ENCODE measurements at places on chromosomes 2 and 18.
A peak's percentile ranks its signal among the peaks of the same experiment; 100 is the strongest.

GRCh38 chr18:54983041-54983686 is 23.9 kb upstream of the CCDC68 start:
- no peak overlapping the region for H3K27ac ChIP-seq
- H3K36me3 ChIP-seq: no peaks in the 10 kb centered on the region
- no peak overlapping the region for H3K4me3 ChIP-seq
- no peaks in the 10 kb centered on the region for H3K4me1 ChIP-seq

DNA sequence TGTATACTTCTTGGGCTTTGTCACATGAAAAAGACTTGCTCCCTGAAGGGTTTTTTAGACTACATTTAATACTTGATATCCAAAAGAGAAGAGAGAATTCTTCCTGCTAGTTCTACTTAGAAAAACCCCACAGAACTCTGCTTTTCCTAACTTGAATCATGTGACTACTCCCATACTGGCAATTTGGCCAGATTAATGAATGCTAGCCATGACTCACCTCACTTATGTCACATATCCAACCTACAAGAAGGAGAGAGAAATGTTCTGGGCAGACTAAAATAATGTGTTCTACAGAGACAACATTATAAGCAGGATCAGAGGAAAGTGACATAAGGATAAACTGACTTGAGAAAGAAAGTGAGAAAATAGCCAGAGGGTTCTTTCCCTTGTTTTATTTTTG is 249.3 kb upstream of the GULP1 start:
- no peaks in the 10 kb centered on the region for H3K36me3 ChIP-seq
- no peak overlapping the region for H3K27ac ChIP-seq
- DNase-seq: no peak
- no peaks in the 10 kb centered on the region for H3K27me3 ChIP-seq
- no peak overlapping the region for H3K4me3 ChIP-seq

DNA sequence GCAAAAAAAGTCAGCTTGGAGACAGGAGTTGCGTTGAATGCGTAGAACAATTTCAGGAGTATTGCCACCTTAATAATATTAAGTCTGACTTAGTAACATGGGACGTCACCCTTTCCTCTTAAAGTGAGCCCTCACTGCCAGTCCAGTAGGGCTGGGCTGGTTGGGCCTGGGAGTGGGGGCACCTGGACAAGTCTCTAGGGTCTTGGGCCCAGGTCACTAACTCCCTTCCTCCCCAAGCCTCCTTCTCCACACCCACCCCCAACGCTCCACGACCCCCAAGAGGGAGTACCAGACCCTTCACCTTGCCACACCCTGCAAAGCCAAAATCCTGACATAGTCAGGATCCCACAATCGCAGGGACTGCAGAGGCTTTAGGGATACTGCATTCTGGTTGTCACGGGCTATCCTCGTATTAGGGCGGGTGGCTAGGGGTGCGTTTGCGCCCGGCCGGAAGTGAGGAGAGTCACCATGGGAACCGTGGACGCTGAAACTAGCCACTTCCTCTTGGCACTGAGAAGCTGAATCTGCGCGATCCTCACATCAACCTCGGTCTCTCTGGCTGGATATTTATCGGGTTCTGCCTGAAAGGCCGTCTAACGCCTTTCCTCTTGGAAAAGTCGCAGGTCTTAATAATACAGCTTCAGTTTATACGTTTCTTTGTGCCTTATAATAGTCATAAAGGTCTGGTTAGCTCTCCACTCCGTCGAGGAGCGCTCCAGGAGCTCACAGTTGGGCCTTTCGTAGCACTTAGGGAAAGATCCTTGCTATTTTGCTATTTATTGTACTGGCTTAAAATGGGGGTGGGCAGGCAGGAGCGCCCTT is 10.3 kb upstream of the CXXC1 start:
- H3K27me3 ChIP-seq: peaks cover 34% of the 10 kb centered on the region
- no peak for DNase-seq
- no peaks in the 10 kb centered on the region for H3K36me3 ChIP-seq
- no peak overlapping the region for H3K27ac ChIP-seq

DNA sequence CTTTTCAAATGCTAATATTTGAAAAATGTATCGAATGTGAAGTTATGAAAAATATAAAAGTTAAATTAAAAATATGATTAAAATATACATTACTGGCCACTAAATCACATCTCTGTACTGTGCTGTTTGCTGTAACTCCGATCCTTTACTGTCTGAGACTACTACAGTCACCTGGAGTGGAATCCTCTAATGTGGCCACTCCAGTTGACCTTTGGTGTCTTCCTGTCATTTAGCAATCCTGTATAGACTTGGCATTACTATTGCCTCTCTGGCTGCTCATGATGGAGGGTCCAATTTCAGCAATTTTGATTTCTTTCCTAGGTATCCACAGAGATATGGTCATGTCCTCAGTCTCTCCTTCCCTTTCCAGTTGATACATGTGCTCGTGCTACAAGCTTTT is 560.0 kb downstream of the CCDC85A start:
- DNase-seq: no peak
- H3K4me1 ChIP-seq: no peaks in the 10 kb centered on the region
- no peak overlapping the region for H3K27ac ChIP-seq
- no peaks in the 10 kb centered on the region for H3K27me3 ChIP-seq
- H3K36me3 ChIP-seq: no peaks in the 10 kb centered on the region
- no peak overlapping the region for H3K4me3 ChIP-seq

- H3K4me3 ChIP-seq: no peak overlapping the region
- H3K27ac ChIP-seq: no peak overlapping the region
- no peaks in the 10 kb centered on the region for H3K4me1 ChIP-seq
- no peak for DNase-seq
These were observed 10.0 kb upstream of the ALLC start for GRCh38 chr2:3647831-3648651.

DNA sequence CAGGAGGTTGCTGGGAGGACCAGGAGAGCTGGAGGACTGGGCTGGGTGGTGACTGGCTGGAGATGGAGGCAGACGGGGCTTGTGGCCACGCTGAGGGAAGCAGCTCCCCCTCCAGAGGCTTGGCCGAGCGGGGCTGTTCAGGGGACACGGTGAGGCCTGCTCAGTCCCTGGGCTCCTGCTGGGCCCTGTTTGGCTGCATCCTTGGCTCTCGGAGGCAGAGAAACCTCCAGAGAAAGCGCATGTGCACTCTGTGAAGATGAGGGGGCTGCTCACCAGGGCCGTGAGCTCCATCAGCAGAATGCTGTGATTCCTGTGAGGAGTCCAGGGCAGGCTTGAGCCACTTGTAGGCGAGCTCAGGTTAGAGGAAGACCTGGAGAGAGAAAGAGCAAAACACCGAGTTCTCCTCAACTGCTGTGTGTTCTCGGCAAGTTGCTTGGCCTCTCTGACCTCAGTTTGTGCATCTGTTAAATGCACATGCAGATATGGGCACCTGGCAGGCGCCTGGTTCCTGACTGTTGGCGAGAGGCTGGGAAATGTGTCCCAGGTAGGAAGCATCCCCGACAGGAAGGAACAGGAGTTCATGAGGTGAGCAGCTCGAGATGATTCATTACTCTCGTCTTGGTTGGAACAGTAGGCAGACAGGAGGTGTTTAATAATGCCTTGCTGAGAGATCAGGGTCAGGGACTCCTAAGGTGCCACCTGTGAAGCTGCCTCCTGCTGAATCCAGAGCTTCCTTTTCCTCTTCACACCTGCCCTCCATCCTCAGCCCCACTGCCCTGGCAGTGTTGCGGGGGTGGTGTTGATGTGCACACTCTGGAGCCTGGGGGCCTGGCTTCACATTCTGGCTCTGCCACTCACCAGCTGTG is 941 bp downstream of the ZAP70 start:
- no peak overlapping the region for H3K27ac ChIP-seq
- no peaks in the 10 kb centered on the region for H3K36me3 ChIP-seq
- H3K4me3 ChIP-seq: no peak overlapping the region
- H3K4me1 ChIP-seq: no peaks in the 10 kb centered on the region

GRCh38 chr2:163155925-163156324 is 317.4 kb upstream of the KCNH7 start:
- DNase-seq: no peak
- H3K27me3 ChIP-seq: no peaks in the 10 kb centered on the region
- no peaks in the 10 kb centered on the region for H3K36me3 ChIP-seq
- no peak overlapping the region for H3K4me3 ChIP-seq

GRCh38 chr2:193868833-193869232 is 1674.1 kb upstream of the TMEFF2 start:
- no peak overlapping the region for H3K27ac ChIP-seq
- H3K36me3 ChIP-seq: no peaks in the 10 kb centered on the region
- no peak for DNase-seq
- H3K27me3 ChIP-seq: no peaks in the 10 kb centered on the region
- H3K4me3 ChIP-seq: no peak overlapping the region
- H3K4me1 ChIP-seq: no peaks in the 10 kb centered on the region

DNA sequence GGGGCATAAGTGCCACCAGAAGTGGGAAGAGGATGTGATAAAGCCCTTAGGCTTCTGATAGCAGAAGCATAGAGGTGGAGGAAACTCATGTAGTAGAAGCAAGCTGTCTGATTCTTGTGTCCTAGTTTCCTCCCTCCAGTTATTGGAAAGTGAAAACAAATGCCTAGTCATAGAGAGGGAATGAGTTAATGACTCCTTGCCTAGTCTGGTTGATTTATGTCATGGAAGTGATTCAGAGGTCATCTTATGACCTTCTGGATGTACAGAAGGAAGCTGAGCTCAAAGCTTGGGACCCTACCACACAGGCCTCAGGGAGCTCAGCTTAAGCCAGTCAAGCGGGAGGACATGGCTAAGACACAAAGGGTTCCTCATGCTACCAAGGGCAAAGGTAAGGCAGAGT is 232.2 kb downstream of the THSD7B start:
- H3K4me3 ChIP-seq: no peak overlapping the region
- no peaks in the 10 kb centered on the region for H3K27me3 ChIP-seq
- no peaks in the 10 kb centered on the region for H3K36me3 ChIP-seq
- no peaks in the 10 kb centered on the region for H3K4me1 ChIP-seq

DNA sequence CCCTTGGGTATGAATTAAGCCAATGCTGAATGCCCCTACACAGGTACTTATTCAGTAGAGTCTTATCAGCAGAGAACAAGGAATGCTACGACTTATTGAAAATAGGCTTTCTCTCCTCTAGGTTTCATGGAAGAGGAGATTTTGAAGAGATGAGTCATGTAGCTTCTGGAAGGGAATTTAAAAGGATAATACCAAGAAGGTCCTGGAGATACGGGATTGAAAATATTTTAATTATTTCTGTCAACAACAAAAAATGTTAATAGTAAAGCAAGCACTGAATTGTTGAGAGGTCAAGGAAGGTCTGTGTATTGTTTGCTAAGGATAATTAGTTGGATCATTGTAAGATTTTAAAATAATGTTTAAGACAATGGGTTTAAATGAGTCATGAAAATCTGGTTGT is 293.0 kb upstream of the SPHKAP start:
- H3K4me1 ChIP-seq: no peaks in the 10 kb centered on the region
- no peaks in the 10 kb centered on the region for H3K27me3 ChIP-seq
- H3K36me3 ChIP-seq: no peaks in the 10 kb centered on the region

- no peaks in the 10 kb centered on the region for H3K27me3 ChIP-seq
- H3K4me1 ChIP-seq: no peaks in the 10 kb centered on the region
- peaks cover 8% of the 10 kb centered on the region for H3K36me3 ChIP-seq
- H3K27ac ChIP-seq: no peak overlapping the region
- no peak for DNase-seq
These were observed 129.0 kb upstream of the FOSL2 start for GRCh38 chr2:28263690-28264089.

GRCh38 chr2:28391564-28392296 is 928 bp upstream of the FOSL2 start:
- H3K4me3 ChIP-seq: peak overlapping the region; percentile 96
- H3K27me3 ChIP-seq: no peaks in the 10 kb centered on the region

GRCh38 chr18:3485153-3486149 is 35.5 kb downstream of the TGIF1 start:
- H3K27me3 ChIP-seq: no peaks in the 10 kb centered on the region
- H3K36me3 ChIP-seq: no peaks in the 10 kb centered on the region
- no peak overlapping the region for H3K4me3 ChIP-seq
- DNase-seq: no peak
- no peaks in the 10 kb centered on the region for H3K4me1 ChIP-seq

GRCh38 chr18:49663899-49664890 is 102.3 kb downstream of the LIPG start:
- no peak overlapping the region for H3K4me3 ChIP-seq
- H3K4me1 ChIP-seq: peaks cover 5% of the 10 kb centered on the region
- no peak overlapping the region for H3K27ac ChIP-seq
- DNase-seq: no peak
- peaks cover 12% of the 10 kb centered on the region for H3K27me3 ChIP-seq

- no peaks in the 10 kb centered on the region for H3K27me3 ChIP-seq
- H3K36me3 ChIP-seq: no peaks in the 10 kb centered on the region
- H3K4me3 ChIP-seq: no peak overlapping the region
- H3K27ac ChIP-seq: no peak overlapping the region
- H3K4me1 ChIP-seq: no peaks in the 10 kb centered on the region
These were observed 32.9 kb downstream of the ARHGEF4 start for GRCh38 chr2:130869441-130870160.

- H3K27me3 ChIP-seq: no peaks in the 10 kb centered on the region
- no peak overlapping the region for H3K4me3 ChIP-seq
- DNase-seq: no peak
These were observed 132.8 kb downstream of the ACOXL start for GRCh38 chr2:110865188-110865587.

GRCh38 chr2:240355962-240356361 is 79.5 kb upstream of the GPC1 start:
- no peak for DNase-seq
- no peak overlapping the region for H3K4me3 ChIP-seq
- H3K27me3 ChIP-seq: no peaks in the 10 kb centered on the region
- no peak overlapping the region for H3K27ac ChIP-seq

GRCh38 chr18:34709104-34709503 is 994 bp upstream of the DTNA start:
- peak overlapping the region; percentile 66 for H3K27ac ChIP-seq
- no peak overlapping the region for H3K4me3 ChIP-seq
- peaks cover 42% of the 10 kb centered on the region for H3K4me1 ChIP-seq
- H3K36me3 ChIP-seq: no peaks in the 10 kb centered on the region
- no peaks in the 10 kb centered on the region for H3K27me3 ChIP-seq

GRCh38 chr2:232697807-232698110 is 628 bp downstream of the GIGYF2 start:
- peak overlapping the region; percentile 96 for H3K4me3 ChIP-seq
- DNase-seq: no peak
- no peaks in the 10 kb centered on the region for H3K36me3 ChIP-seq
- H3K4me1 ChIP-seq: no peaks in the 10 kb centered on the region

DNA sequence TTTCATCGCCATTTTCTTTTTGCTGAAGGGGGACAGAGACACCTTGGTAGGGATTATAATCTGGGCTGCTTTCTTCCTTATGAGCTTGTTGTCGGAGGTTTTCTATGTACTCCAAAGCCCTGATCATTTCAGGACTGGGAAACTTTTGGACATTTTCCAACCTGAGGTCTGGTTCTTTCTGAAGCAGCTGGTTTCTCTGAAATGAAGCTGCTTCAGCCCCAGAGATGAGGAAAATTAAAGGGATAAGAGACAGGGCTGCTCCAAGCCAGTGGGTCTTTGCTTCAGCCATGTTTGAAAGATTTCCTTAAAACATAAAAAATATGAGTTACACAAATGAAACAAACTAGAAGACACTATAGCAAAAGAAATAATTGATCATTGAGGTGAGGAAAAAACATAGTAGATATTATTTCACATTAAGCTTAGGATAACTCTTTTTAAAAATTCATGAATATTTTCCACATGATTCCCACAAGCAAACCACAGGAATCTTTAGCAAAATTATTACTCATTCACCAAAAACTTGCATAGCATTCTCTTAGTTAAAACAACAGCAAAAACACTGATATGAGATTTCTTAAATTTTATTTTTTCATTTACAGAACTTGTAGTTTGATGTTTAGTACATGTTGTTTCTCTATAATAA is 3.0 kb downstream of the SCG2 start:
- no peak for DNase-seq
- H3K4me1 ChIP-seq: no peaks in the 10 kb centered on the region
- no peak overlapping the region for H3K27ac ChIP-seq
- H3K4me3 ChIP-seq: no peak overlapping the region
- no peaks in the 10 kb centered on the region for H3K36me3 ChIP-seq

All from tibial artery (tissue), 4 donors.